ENCODE measurements at places on chromosomes 16 and 17. TPM values are rescaled to one million over a fixed set of nuclear protein-coding genes. Genes with fewer than 3 reads are reported as not detected.

- H3K4me3 ChIP-seq: no peak overlapping the region
- H3K27ac ChIP-seq: no peak overlapping the region
- H3K4me1 ChIP-seq: no peaks in the 10 kb centered on the region
- H3K27me3 ChIP-seq: no peaks in the 10 kb centered on the region
- DNase-seq: no peak
- no peaks in the 10 kb centered on the region for H3K36me3 ChIP-seq
Observed at GRCh38 chr16:55471448-55472097, 7.4 kb upstream of the MMP2 start.

- peaks cover 5% of the 10 kb centered on the region for H3K36me3 ChIP-seq
- DNase-seq: no peak
- no peak overlapping the region for H3K4me3 ChIP-seq
- H3K27me3 ChIP-seq: peaks cover 2% of the 10 kb centered on the region
- H3K4me1 ChIP-seq: no peaks in the 10 kb centered on the region
Observed at GRCh38 chr17:56577190-56577842, 16.2 kb upstream of the NOG start.

DNA sequence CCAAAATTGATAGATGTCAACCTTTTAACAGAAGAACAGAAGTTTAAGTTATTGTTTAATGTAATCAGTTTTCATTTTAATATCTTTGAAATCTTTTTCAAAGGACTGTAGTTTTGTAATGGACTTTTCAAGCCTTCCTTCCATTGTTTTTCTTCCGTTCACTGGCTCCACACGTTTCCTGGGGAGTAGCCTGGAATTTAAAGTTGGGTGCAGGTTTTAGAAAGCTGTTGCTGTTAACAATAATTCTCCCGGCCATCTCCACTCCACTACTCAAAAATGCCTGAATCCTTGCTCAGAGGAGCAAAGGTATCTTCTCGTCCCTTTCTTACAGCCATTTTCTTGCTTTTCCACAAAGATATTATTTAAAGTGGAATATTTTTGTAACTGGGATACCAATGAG is 4.7 kb upstream of the COQ7 start:
- no peaks in the 10 kb centered on the region for H3K36me3 ChIP-seq
- no peak overlapping the region for H3K4me3 ChIP-seq
- H3K27ac ChIP-seq: no peak overlapping the region
- DNase-seq: no peak
- H3K27me3 ChIP-seq: peaks cover 1% of the 10 kb centered on the region

DNA sequence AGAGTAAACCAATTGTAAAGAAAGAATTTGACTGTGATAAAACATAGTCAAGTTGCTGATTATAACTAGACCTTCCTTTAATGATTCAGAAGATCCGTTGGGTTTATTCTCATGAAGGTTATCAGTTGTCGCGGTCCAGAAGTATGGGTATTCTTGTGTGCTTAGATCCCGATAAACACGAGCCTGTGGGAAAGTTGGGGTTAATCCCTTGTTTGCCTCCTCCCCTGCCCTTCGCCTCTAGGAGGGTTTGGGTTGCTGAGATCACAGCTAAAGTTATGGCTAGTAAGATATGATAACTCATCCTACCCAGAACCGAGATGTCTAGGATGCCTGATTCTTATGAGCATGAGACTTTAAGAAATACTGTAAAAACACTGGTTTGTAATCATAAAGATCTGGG is 66.8 kb downstream of the GPRC5B start:
- H3K27me3 ChIP-seq: no peaks in the 10 kb centered on the region
- H3K36me3 ChIP-seq: peaks cover 12% of the 10 kb centered on the region
- no peak overlapping the region for H3K4me3 ChIP-seq
- H3K4me1 ChIP-seq: no peaks in the 10 kb centered on the region
- no peak overlapping the region for H3K27ac ChIP-seq

DNA sequence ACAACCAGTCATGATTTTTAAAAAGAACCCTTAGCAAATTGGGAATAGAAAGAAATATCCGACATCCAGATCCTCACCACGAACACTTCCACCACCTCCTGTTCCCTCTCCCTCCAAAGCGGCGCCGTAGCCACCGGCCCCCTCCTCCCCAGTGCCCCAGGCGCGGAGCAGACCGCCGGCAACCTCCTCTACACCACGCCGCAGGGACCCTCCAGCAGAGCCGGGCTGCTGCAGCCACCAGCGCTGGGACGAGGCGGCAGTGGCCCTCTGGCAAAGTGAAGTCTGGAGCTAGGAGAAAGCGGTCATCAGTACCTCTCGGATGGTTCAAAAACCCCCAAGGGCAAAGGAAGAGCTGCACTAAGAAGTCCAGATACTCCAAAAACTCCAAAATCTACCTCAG is 41.4 kb upstream of the SLFN13 start:
- no peak overlapping the region for H3K4me3 ChIP-seq
- no peak for DNase-seq
- H3K27me3 ChIP-seq: peaks cover 64% of the 10 kb centered on the region
- no peaks in the 10 kb centered on the region for H3K4me1 ChIP-seq
- peaks cover 7% of the 10 kb centered on the region for H3K36me3 ChIP-seq

INCA1 gene
- 0.44 TPM for total RNA-seq

GRCh38 chr17:67542219-67543114 is 165.4 kb downstream of the PITPNC1 start:
- H3K36me3 ChIP-seq: no peaks in the 10 kb centered on the region
- H3K4me1 ChIP-seq: peaks cover 15% of the 10 kb centered on the region
- no peak for DNase-seq
- no peak overlapping the region for H3K4me3 ChIP-seq

DNA sequence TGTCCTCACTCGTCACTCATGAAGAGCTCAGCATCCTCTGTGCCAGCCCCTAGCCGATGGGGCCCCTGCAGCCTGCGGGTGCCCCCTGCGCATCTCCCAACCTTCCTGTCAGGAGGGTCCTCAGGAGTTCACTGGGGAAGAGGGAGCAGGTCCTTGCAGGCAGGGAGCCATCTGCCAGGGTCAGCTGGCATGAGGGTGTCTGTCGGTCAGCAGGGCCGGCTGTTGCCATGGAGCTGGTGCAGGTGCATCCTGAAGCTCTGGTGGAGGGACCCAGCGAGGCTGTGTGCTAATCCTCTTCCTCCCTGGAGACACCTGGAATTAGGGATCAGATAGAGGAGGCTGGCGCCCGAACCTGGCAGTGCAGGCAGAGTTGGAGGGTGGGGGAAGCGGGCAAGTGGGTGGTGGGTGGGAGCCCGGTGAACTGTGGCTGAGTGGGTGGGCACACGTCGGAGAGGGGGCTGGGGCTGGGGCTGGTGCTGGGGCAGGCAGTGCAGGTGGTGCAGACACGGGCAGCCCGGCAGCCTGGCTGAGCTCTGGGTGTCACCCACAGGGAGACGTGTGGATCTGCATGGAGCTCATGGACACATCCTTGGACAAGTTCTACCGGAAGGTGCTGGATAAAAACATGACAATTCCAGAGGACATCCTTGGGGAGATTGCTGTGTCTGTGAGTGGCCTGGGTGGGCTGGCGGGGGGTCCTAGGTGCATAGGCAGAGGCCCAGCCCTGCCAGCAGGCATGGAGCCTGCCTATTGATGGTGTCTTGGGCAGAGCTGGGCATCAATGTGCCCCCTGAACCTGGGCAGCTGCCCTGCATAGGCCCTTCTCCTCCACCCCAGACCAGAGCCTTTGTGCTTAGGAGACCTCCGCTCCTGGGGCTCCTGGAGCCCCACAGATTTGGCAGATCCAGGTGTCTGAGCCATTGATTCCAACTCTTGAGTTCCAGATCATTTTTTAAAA is 17.4 kb downstream of the MAP2K3 start:
- peak overlapping the region; percentile 3 for H3K4me3 ChIP-seq
- H3K4me1 ChIP-seq: peaks cover 11% of the 10 kb centered on the region
- peaks cover 3% of the 10 kb centered on the region for H3K36me3 ChIP-seq
- peaks cover 20% of the 10 kb centered on the region for H3K27me3 ChIP-seq

METRNL gene
- 47.1 TPM for total RNA-seq

GRCh38 chr16:2037115-2037514 is 10.4 kb downstream of the NHERF2 start:
- peaks cover 10% of the 10 kb centered on the region for H3K27me3 ChIP-seq
- H3K36me3 ChIP-seq: no peaks in the 10 kb centered on the region
- H3K4me3 ChIP-seq: no peak overlapping the region
- H3K4me1 ChIP-seq: peaks cover 8% of the 10 kb centered on the region
- no peak for DNase-seq
